ENCODE measurements at places on chromosomes 4 and X.

GRCh38 chr4:140242357-140243277 is 88.6 kb upstream of the MAML3 start:
- no peak for DNase-seq

GRCh38 chr4:93346840-93347239 is 481.7 kb upstream of the ATOH1 start:
- no peak for DNase-seq

- no peak for DNase-seq
Observed at GRCh38 chr4:12595489-12595888, 888.7 kb downstream of the RAB28 start.

DNA sequence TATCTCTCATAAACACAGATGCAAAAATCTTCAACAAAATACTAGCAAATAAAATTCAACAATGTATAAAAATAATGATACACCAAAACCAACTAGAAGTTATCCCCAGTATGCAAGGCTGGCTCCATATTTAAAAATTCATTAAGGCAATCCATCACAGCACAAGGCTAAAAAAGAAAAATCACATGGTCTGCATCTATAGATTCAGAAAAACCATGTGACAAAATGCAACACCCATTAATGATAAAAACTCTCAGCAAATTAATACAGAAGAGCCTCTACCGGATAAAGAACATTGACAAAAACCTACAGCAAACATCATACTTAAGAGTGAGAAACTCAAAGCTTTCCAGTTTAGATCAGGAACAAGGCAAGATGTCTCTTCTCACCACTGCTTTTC is 182.6 kb downstream of the COL25A1 start:
- DNase-seq: no peak

DNA sequence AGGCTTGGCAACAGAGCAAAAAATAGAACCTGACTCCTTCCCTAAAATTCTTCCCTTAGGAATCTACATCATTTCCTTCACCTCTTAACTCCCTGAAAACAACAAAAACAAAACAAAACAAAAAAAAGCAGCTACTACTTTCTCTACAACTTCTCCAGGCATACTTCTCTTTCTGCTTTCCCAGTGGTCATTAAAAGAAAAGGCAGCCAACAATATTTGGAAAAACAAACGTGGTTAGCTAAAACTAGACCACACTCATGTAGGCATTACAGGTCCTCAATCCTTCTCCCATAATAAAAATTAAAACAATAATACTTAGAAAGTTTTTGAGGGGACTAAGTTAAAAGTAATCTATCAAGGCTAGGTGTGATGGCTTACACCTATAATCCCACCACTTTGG is 29.0 kb upstream of the SMIM14 start:
- no peak for DNase-seq

DNA sequence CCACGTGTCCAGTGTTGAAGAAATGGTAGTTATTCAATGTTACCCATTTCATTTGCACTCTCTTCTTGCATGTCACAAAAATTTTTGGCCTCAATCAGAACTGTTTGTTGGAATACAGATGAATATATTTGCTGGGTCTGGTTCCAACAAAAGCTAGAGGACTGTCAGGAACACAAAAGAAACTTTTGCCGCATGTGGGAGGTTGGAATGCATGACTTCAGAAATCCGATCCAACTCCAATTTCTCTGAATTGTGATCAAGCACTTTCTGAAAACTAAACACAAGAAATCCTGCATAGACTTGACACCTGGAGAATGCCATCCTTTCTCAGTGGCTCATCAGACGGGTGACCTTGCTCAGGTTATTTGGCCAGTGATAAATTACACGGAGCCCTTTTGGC is 15.4 kb downstream of the SETD7 start:
- no peak for DNase-seq

GRCh38 chr4:147103403-147103946 is 157.8 kb upstream of the TTC29 start:
- DNase-seq: peak; percentile 92

- DNase-seq: no peak
Observed at GRCh38 chr4:1569461-1570151, 114.5 kb downstream of the FAM53A start.

- DNase-seq: no peak
Observed at GRCh38 chrX:65203545-65203944, 227.3 kb upstream of the ZC4H2 start.

GRCh38 chrX:7570432-7571029 is 272.4 kb upstream of the VCX start:
- no peak for DNase-seq

DNA sequence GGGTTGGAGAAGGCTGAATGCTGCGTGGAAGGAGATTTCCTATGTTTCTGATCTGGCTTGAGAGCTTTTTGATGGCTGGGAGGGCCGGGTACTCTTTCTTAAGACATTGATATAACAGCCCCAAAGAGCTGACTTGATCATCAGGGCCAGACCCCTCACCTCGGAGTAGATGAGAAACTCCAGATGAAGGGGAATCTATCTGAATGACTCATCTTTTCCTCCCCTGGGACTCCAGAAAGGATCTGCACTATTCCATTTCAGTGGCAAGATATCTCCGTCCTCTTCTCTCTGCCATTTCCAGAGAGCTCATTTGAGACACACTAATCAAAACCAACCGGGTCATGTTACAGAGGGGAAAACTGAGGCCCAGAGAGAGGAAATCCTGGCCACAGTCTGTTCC is 92.9 kb upstream of the MSX1 start:
- no peak for DNase-seq

DNA sequence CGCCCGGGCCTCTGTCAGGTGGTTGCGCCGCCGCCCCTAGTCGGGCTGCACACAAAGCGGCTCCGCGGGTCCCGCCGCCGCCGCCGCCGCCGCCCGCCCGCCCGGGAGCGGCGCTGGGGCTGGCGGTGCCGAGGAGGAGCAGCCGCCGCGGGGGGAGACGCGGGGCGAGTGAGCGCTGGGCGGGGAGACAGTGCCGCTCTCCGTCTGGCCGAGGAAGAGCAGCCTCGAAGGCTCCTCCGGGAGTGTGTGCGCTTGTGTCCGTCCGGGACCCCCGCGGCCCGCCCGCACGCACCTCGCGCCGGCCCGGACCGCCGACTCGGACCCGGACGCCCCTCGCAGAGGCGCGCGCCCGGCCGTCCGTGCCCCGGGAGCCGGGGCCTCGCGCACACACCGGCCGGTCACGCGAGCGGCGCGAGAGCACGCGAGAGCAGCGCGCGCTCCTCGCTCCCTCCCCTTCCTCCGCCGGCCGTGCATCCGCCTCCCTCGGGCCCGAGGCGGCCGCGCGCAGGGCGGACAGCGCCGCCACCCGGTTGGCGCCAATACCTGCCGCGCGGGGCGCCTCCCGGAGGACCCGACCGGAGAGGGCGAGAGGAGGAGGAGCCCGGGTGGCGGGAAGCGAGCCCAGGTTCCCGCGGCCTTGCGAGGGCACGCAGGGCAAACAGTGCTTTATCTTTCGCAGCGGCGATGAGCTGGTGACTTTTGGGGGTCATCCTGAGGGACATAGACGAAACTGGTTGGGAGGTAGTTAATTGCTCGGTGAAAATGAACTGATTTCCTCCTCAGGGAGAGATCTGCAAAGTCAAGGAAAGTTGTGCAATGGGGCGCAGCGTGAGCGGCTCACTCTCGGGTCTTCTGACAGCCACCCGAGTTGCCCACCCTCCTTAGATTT is at the start of gene PDS5A:
PDS5A (minus strand) TSS at position 423 of the 889 bp plus-strand sequence. CDS start 1,334 bp downstream, outside the sequence.
- DNase-seq: peak; percentile 90

GRCh38 chr4:88965053-88965452 is 91.9 kb downstream of the FAM13A start:
- DNase-seq: no peak

GRCh38 chrX:11346121-11346682 is 53.0 kb downstream of the AMELX start:
- DNase-seq: no peak

- peak; percentile 34 for DNase-seq
Observed at GRCh38 chrX:45850775-45851433, 650.2 kb upstream of the DIPK2B start.

DNA sequence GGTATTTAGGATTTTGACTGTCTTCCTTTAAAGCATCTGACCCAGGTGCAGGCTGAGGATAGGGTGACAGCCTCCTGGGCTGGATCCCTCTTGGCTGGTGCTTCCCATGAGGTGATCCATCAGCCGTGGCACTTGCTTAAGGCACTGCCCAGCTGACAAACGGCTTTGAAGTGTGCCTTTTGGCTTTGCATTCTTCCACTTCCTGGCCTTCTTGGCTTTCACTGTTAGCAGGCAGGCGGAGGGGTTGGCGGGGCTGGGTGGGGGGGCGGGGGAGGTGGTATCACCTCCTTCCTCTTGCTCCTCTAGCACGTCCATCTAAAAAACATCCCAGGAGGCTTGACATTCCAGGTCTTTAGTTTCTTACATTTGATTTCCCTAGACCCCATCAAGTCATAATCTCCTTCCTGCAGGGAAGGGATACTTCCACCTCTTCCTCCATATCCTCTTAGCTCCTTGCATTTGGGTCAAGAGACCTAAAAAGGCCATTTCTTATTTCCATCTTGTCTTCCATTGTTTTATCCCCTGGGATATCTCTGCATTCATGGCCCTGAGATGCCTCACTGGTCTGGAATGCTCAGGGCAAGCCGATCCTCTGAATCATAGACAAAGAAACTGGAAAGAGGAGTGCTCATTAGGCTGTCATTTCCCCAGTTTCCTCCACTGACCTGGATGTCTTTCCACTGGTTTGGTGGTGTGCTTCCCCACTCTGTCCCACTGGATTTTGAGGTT is 11.3 kb upstream of the APLN start:
- DNase-seq: peak; percentile 82

- no peak for DNase-seq
Observed at GRCh38 chr4:77742054-77742453, 77.1 kb downstream of the CNOT6L start.
